ENCODE measurements at places on chromosomes 3 and 15.

DNA sequence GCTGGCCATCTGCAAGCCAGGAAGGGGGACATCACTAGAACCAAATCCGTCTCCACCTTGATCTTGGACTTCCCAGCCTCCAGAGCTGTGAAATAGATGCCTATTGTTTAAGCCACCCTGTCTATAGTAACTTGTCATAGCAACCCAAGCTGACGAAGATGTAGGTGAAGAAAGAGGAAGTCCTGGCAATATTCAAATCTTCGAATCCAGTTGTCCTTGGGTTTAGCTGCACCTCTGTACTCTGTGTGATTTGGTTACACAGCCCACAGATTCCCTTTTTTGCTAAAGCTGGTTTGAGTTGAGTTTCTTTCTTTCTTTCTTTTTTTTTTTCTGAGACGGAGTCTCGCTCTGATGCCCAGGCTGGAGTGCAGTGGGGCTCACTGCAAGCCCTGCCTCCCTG, 68.0 kb upstream of the XCR1 start:
- DNase-seq = no peak

DNA sequence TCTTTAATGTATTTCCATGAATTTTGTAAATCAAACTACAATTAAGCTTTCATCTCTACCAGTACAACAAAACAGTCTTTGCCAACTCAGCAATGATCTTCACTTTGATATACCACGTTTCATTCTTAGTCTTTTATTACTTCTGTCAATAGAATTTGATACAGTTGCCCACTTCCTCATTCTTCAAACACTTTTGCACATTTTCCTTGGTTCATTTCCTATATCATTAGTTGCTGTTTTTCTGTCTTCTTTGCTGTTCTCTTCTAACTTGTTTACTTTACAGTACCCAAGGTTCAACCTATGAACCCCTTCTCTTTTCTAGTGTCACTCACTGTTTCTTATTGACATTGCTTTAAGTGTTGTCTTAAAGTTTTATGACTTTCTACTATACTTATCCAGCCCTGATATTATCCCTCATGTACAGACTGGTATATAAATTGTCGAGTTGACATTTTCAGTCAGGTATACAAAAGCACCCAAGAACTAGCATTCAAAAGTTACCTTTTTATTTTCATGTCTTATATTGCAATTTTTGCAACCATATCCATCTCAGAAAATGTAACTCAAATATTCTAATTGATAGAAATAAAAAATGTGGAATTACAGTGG, 903.1 kb downstream of the NSUN3 start:
- DNase-seq = no peak

DNA sequence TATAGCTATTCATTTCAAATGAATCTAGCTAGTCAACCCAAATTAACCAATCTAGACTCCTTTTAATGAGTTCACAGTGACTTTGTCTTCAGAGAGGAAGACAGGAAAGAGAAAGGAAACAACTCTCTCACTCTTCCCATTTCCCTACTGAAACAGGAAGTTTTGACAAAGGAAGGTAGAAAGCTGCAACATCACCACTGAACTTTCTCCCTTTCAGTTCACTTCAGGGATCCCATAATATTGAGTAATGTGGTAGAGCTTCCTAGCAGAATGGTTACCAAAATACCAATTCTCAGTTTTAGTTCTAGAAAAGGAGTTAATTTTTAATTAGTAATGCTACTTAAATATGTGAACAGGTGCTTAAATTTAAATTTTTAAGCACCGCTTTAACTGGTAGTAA, 7.5 kb downstream of the VPS13C start:
- no peak for DNase-seq

DNA sequence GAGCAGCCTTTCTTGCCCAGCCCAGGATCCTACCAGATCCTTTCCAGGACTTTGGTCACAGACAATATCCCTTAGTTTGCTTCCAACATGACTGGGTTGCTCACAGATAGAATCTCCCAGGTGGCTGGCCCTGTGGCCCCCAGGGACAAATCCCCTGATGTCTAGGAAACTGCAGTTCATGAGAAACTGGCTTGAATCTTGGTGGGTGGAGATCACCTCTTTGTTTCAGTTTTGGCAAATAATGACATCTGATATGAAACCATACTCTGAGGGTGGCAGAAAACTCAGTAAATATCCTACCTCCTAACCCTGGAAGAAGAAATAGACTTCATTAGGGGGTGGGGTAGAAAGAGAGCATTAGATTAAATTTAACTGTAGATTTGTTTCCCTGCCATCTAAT, 44.1 kb upstream of the PFN2 start:
- DNase-seq = no peak

DNA sequence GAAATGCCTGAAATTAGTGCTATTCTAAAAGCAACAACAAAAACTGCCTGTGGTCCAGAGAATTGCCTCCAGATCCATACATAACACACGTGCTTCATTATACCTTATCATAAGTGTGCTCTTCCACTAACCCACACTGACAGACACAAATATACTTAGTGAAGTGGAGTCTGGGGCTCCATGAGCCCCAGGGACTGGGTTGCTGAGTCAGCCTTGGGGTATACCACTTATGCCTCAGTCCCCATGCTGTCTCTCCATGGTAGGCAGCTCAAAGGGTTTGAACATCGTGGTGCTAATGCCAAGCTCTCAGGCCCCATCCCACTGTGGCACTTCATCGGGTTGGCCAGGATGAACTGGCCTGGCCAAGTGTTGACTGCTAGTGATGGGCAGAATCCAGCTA, 10.8 kb downstream of the ZDHHC3 start:
- no peak for DNase-seq

- DNase-seq = no peak
Observed at GRCh38 chr3:28348265-28348628, 274 bp upstream of the ZCWPW2 start.

GRCh38 chr15:65400760-65401610, 21.8 kb downstream of the IGDCC4 start:
- DNase-seq = peak; percentile 1

DNA sequence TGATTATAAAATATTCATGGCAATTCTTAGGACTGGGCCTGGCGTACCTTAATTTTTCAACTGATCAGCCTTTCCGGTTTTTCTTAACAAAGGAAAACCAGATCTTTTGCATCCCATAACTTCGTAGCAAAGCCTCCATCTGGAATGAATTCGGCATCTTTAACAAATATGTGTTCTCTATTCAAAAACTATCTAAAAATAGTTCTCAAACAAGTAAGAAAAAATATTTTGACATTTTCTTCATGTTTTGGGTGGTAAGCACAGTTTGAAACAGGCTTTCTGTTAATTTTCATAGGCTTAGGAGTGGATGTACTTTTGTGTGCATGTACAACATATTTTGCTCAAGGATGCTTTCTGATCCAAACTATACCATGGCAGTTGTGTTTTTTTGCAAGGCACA, 55.1 kb downstream of the RBMS3 start:
- DNase-seq = no peak

DNA sequence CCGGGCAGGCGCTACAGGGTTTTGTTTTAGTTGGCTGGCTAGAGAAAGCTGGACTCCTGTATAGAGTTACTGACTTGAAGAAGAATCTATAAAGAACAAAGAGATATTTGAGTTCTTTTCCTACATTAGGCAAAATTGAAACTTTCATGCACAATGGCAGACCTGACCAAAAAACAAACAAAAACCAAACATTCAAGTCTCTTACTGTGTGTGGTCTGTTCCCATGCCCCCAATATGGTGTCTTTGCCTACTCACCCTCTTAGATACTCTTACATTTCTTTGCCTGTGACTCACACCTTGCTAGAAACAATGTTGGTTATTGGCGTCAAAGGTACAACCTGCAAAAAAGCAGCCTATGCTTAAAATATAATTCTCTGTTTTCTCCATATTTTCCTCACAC, 109.5 kb upstream of the TMC3 start:
- no peak for DNase-seq

- DNase-seq = no peak
Observed at GRCh38 chr3:136885357-136886213, 23.6 kb downstream of the NCK1 start.

GRCh38 chr3:144586382-144586781, 614.8 kb downstream of the DIPK2A start:
- no peak for DNase-seq

GRCh38 chr3:97871801-97872524, 50.2 kb downstream of the CRYBG3 start:
- DNase-seq = no peak

Data from DMS153 (cell line).